ENCODE measurements at places on chromosomes 4 and X. TPM values are rescaled to one million over a fixed set of nuclear protein-coding genes. Genes with fewer than 3 reads are reported as not detected.

- H3K27me3 ChIP-seq = no peaks in the 10 kb centered on the region
- no peak for DNase-seq
- no peak overlapping the region for H3K27ac ChIP-seq
- H3K36me3 ChIP-seq = no peaks in the 10 kb centered on the region
- no peak overlapping the region for H3K4me3 ChIP-seq
- no peaks in the 10 kb centered on the region for H3K4me1 ChIP-seq
Observed at GRCh38 chrX:117977526-117977925, 139.1 kb downstream of the KLHL13 start.

Gene H2BW2
- not detected for total RNA-seq

DNA sequence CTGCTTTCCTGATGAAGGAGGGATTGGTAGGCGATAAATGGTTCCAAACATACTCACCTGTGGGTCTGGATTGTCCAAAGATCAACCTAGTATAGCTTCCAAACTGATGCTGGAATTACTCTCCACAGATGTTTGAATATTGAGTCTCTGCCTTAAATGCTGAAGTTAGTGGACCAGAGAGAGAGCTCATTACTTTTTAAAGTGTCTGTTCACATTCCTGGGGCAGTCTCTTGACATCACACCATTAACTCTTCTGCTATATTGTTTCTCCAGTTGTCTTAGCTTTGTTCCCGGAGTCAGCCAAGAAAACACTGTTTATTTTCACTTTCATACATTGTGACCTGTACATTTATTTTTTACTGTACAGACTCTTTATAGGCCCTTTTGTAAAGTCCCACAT is 35.4 kb downstream of the ARHGEF38 start:
- no peaks in the 10 kb centered on the region for H3K36me3 ChIP-seq
- no peak overlapping the region for H3K4me3 ChIP-seq
- H3K27me3 ChIP-seq = no peaks in the 10 kb centered on the region
- no peak for DNase-seq
- peak overlapping the region; percentile 80 for H3K27ac ChIP-seq

- H3K27ac ChIP-seq = no peak overlapping the region
- H3K4me3 ChIP-seq = no peak overlapping the region
- no peaks in the 10 kb centered on the region for H3K27me3 ChIP-seq
- H3K4me1 ChIP-seq = no peaks in the 10 kb centered on the region
Observed at GRCh38 chr4:152169683-152170082, 366.2 kb downstream of the FBXW7 start.

DNA sequence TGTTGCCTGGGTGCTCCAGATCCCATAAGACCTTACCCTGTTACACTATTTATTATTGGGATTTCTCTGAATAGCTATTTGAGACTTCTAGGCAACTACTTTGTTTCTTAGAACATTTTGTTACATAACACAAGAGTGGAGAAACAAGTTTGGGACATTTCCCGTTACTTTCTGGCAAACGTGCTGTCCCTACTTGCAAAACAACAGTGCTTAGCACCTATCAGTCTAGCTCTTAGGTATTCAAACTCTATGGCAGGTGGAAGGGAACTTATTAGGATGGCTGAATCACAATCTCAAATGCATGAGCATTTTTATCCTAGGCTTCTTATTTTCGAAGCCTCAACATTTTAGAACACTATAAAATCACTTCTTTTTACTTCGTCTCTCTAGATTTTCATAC is 613.6 kb downstream of the DMD start:
- H3K27ac ChIP-seq = no peak overlapping the region
- DNase-seq = no peak
- no peaks in the 10 kb centered on the region for H3K4me1 ChIP-seq
- no peak overlapping the region for H3K4me3 ChIP-seq
- H3K27me3 ChIP-seq = no peaks in the 10 kb centered on the region
- H3K36me3 ChIP-seq = no peaks in the 10 kb centered on the region

- H3K4me3 ChIP-seq = no peak overlapping the region
- DNase-seq = no peak
- no peaks in the 10 kb centered on the region for H3K36me3 ChIP-seq
- H3K27me3 ChIP-seq = no peaks in the 10 kb centered on the region
- H3K4me1 ChIP-seq = no peaks in the 10 kb centered on the region
- H3K27ac ChIP-seq = no peak overlapping the region
Observed at GRCh38 chrX:82816562-82816961, 691.5 kb upstream of the POU3F4 start.

- peak; percentile 34 for DNase-seq
- no peaks in the 10 kb centered on the region for H3K4me1 ChIP-seq
Observed at GRCh38 chr4:70902577-70903290, 565 bp downstream of the MOB1B start.

GRCh38 chr4:181793096-181793495 is 450.1 kb upstream of the TENM3 start:
- H3K36me3 ChIP-seq = no peaks in the 10 kb centered on the region
- H3K27me3 ChIP-seq = no peaks in the 10 kb centered on the region
- H3K4me1 ChIP-seq = no peaks in the 10 kb centered on the region
- no peak for DNase-seq

GRCh38 chr4:182862141-182862875 is 54.9 kb downstream of the DCTD start:
- H3K4me3 ChIP-seq = no peak overlapping the region
- no peaks in the 10 kb centered on the region for H3K36me3 ChIP-seq
- no peaks in the 10 kb centered on the region for H3K4me1 ChIP-seq
- DNase-seq = no peak

- peak overlapping the region; percentile 53 for H3K4me3 ChIP-seq
- no peaks in the 10 kb centered on the region for H3K27me3 ChIP-seq
- H3K27ac ChIP-seq = peak overlapping the region; percentile 47
- no peaks in the 10 kb centered on the region for H3K36me3 ChIP-seq
Observed at GRCh38 chrX:21840193-21840545, 752 bp downstream of the MBTPS2 start.

- DNase-seq = no peak
- H3K4me1 ChIP-seq = no peaks in the 10 kb centered on the region
- no peaks in the 10 kb centered on the region for H3K36me3 ChIP-seq
- H3K27me3 ChIP-seq = no peaks in the 10 kb centered on the region
- H3K4me3 ChIP-seq = no peak overlapping the region
Observed at GRCh38 chrX:13165266-13166189, 121.1 kb upstream of the FAM9C start.

- no peaks in the 10 kb centered on the region for H3K36me3 ChIP-seq
- DNase-seq = no peak
- no peaks in the 10 kb centered on the region for H3K4me1 ChIP-seq
- H3K27ac ChIP-seq = no peak overlapping the region
Observed at GRCh38 chr4:140331876-140332275, 41.6 kb upstream of the SCOC start.

Measured in colonic mucosa (tissue), 4 donors.